ENCODE measurements at places on chromosomes 7 and 10.

DNA sequence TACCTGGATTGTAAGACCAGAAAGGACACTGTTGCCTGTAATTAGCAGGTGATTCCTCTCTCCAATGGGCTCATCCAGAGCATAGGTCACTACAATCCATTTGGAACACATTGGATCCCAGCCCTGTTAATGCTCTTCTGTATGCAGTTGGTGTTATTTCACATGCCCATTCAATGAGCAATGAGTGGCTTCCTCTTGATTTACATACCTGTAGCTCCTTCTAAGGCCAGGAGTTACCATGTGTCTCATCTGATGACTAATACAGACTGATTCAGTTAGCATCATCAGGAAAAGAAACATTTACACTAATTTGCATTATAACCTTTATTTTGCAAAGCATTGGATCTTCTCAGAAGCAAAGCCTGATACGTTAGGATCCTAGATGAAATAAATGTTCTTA, 83.1 kb upstream of the NPVF start:
- DNase-seq = no peak

- DNase-seq = no peak
Observed at GRCh38 chr7:141431140-141431479, 120.1 kb upstream of the AGK start.

GRCh38 chr10:436911-437665, 252.4 kb downstream of the DIP2C start:
- no peak for DNase-seq

DNA sequence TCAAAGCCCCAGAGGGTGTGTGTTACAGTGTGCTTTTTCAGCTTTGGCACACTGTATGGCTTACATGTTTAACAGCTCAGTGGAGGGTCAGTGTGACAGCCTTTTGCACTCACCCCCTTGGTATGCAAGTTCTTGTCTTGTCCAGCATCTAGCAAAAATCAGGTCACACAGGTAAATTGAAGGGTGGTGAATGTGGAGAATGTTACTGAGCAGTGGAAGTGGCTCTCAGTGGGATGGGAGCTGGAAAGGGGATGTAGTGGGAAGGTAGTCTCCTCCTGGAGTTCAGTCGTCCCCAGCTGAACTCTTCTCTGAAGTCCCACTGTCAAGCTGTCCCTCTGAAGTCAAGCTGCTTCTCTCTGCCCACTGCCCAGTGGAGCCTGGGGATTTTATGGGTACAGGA, 21.0 kb upstream of the C10orf90 start:
- DNase-seq = no peak

- no peak for DNase-seq
Observed at GRCh38 chr10:102004376-102004775, 51.6 kb downstream of the ARMH3 start.

DNA sequence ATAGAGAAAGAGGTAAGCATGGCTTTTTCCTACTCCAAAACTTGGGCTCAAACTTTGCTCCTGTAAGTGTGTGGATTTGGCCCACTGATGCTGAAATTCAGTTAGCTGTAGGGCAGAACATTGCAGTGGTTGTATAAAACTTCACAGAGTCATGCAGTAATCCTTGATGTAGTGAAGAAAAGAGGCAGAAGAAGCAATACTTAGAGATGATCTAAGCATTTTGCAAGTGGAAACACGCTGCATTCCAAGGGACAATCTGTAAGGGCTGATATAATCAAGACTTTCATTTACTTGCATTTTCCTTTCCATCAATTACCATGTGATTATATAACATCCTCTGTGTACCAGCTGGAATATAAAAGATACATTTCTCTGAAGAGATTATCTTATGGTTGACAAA, 338.8 kb downstream of the DNAJB9 start:
- DNase-seq = no peak

- DNase-seq = no peak
Observed at GRCh38 chr7:91443862-91444261, 179.6 kb downstream of the FZD1 start.

- DNase-seq = no peak
Observed at GRCh38 chr7:93972029-93972725, 32.0 kb downstream of the BET1 start.

DNA sequence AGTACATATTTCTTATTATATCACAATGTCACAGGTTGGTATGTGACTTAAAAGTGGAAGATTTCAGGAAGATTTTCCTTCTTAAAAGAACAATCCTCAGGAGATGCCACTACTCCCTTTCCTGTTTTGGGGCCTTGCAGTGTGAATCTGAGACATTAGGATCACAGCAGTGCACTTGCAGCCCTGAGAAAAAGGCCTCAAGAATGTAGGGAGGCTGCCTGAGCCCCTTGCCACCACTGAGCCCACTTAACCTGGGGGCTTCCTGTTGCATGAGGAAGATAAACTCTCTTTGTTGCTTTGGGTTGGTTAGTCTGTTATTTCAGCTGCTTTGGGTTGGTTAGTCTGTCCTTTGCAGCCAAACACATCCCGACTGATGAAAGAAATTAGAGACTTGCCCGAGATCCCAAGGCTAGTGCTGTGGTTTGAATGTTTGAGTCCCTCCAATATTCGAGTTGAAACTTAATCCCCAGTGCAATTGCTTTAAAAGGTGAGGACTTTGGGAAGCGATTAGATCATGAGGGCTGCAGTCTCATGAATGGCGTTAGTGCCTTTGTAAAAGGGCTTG, 151.3 kb upstream of the SP4 start:
- no peak for DNase-seq

- no peak for DNase-seq
Observed at GRCh38 chr10:110162741-110163145, 44.7 kb upstream of the MXI1 start.

GRCh38 chr10:115882021-115882420, 391.0 kb downstream of the GFRA1 start:
- no peak for DNase-seq
